Glomerular endothelial cell (primary cell): ENCODE measurements at places on chromosomes 4 and X. TPM values are rescaled to one million over a fixed set of nuclear protein-coding genes. Genes with fewer than 3 reads are reported as not detected.
A peak's percentile ranks its signal among the peaks of the same experiment; 100 is the strongest.

RHOXF1 gene
- total RNA-seq = not detected in 2 replicates

MAGEB2 gene
- not detected in 2 replicates for total RNA-seq

PPP4R3C gene
- not detected in 2 replicates for total RNA-seq

IBSP gene
- total RNA-seq = not detected in 2 replicates

LRRC66 gene
- total RNA-seq = 0.10 and 0.58 TPM in 2 replicates

SOWAHB gene
- 0.82 TPM in 1 of 2 replicates, not detected in the other for total RNA-seq

DMRTC1 gene
- not detected in 2 replicates for total RNA-seq

WDR17 gene
- total RNA-seq = 0.05 and 0.41 TPM in 2 replicates

TRIM60 gene
- total RNA-seq = not detected in 2 replicates

HGFAC gene
- 0.64 TPM in 1 of 2 replicates, not detected in the other for total RNA-seq

HPGDS gene
- not detected in 2 replicates for total RNA-seq

CXorf65 gene
- not detected in 2 replicates for total RNA-seq

SLC16A2 gene
- 1.9 and 2.8 TPM in 2 replicates for total RNA-seq

TEX13B gene
- total RNA-seq = 0.47 TPM in 1 of 2 replicates, not detected in the other

- no peak for DNase-seq
Observed at GRCh38 chr4:22573641-22574040, 57.8 kb upstream of the ADGRA3 start.

DNA sequence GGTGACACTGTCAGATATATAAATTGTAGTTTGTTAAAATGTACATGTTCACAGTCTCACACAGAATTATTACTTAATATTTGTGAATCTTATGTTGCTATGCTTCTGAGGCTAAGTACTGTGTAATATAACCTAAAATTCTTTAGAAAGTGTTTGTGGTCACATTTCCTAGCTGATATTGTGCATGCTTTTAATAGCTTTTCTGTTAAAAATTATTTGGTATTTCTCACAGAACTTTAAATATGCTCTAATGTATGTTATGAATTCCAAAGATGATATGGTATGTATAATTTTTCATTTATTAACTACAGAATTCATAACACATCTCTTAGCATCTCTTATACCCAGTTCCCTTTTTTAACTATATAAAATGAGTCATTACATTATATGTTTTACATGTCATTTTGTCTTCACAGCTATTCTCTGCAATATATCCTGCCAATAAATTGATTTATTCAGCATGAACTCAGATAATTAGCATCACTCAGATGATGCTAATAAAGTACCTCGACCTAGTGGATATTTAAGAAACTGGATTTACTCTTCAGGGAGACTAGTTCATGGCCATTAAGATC is 9.3 kb downstream of the PTPN13 start:
- no peak for DNase-seq

GRCh38 chrX:110421500-110422455 is 63.1 kb downstream of the RTL9 start:
- DNase-seq = no peak

DNA sequence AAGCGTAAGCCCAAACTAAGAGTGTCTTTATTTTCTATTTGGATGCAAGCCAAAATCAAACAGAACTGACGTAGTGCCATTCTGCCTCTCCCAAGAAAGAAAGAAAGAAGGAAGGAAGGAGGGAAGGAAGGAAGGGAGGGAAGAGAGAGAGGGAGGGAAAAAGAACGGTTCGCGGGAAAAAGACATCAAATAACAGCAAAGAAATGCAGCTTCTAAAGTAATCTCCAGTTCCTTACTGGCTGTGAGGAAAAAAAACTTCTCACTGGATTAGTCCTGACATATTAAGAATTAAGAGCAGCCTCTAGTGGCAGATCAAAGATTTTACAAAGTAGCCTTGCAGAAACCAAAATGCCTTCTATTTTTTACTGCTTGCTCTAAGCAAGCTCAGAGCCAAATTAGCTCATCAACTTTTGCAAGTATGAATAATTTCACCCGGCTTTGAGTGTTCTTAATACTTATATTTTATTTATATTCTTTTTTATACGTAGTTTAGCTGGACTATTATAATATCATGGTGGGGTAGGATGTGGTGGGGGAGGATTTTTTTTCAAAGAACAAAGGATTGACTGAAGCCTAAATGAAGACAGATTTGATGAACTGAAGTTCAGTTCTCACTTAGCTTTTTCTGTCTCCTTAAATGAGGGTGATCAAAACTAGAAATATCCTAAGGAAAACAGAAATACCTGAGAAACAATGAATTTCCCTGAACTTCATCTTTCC is 36.6 kb downstream of the PITX2 start:
- DNase-seq = peak; percentile 45

DNA sequence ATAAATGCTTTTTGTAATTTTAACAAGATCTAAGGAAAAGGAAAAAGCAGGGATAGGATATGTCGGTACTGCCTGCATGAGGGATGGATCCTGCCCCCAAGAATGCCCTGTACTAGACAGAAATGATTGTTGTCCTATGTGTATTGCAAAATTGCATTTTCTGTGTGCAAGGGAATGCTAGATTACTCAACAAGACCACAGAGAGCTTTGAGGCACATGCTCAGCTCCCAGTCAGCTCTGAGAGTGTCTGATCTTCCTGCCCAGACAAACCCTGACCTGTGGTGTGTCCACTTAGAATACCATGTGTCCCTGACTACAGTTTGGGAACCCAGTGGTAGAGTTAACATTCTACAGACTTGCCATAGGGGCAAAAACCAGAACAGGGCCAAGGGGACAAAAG is 129.2 kb upstream of the PAK3 start:
- no peak for DNase-seq

- DNase-seq = no peak
Observed at GRCh38 chr4:27368781-27369180, 508.1 kb downstream of the STIM2 start.

- no peak for DNase-seq
Observed at GRCh38 chr4:47075919-47076318, 44.6 kb downstream of the GABRB1 start.

GRCh38 chr4:110411574-110412011 is 64.4 kb upstream of the ENPEP start:
- no peak for DNase-seq

DNA sequence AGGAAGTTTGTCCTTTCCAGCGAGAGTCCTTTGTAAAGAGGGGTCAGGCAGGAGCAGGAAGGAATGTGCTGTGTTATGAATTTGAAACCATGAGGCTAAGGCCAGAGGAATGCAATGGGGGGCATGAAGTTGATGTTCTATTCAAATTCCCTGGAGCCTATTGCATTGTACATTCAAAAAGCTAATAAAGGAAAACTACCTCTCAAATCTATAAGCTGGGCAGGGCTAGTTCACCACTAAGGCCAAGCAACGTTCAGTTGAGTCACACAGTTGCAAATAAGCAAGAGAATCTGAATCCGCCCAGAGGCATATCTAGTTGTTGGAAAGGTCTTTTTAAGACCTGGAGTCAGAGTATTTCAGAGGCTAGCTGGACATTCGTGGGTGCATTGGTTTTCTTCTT is 148.3 kb downstream of the DCTD start:
- DNase-seq = no peak

DNA sequence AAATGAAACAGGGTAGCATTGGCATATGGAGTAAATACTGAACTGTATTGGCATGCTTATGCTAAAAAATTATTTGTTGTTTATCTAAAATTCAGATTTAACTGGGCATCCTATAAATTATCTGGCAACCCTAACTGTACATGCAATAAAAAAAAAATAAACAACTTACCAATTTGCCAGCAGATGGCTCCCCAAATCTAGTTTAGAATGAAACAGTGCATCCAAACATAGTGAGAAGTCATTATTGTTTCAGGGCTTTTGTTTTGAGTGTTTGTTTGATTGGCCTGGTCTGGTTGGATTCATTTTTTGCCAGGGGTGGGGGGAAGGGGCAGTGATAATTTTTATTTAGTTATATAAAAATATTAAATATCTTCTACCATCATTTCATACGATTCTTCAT is 12.8 kb upstream of the NSUN7 start:
- no peak for DNase-seq

DNA sequence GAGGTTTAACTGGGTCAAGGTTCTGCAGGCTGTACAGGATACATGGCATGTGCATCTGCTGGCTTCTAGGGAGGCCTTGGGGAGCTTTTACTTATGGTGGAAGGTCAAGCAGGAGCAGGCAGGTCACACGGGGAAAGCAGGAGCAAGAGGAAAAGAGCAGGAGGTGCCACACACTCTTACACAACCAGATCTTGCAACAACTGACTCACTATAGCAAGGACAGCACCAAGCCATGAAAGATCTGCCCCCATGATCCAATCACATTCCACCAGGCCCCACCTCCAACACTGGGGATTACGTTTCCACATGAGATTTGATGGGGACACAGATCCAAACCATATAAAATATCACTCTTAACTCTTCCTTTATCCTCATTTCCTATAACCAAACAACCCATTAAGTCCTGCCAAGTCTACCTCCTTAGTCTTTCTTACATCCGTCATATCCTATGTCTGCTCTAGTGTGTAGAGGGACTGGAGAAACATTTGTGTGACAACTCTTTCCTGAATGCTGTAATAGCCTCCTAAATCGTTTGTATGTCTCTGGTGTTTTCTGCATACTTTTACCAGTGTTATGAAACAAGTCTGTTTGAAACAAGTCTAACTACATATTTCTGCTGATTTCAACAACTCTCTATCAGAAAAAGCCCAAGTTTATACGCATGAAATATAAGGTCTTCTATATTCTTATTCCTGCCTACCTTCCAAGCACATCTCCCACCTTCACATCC is 8.3 kb upstream of the RAP2C start:
- no peak for DNase-seq

DNA sequence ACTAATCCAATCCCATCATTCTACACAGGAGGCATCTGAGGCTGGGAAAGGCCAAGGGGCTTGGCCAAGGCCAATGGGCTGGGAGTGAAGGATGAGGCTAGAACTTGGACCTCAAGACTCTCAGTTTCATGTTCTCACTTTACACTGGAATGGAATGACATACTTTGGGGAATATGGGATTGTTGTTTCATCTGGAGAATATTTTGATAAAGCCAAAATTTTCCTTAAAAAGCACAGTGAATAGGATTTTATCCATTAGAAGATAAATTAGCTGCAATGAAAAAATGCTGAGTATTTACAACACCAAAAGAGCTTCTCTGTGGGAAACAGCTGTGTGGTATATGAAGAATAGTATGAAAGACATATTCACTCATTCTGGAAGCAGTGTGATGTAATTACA is 29.3 kb downstream of the SMIM20 start:
- no peak for DNase-seq

DNA sequence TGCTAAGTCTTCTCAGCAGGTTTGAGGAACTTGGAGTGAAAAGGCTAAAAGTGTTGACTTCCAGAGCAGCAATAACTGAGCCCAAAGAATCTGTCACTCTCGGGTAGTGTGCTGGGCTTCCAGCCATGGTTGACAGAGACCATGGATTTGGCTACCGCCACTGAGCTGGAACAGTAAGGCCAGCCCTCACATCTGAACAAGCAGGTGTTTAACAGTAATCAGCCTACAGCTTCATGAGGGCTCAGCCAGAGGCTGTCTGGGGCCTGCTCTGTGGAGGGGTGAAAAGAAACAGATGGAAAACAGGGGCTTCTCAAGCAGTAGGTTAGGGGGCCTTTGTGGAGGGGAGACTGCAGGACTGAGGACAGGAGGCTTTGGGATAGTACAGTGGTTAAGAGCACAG is 14.9 kb downstream of the RASL11B start:
- no peak for DNase-seq

- no peak for DNase-seq
Observed at GRCh38 chrX:44104699-44105098, 131.5 kb upstream of the NDP start.

GRCh38 chr4:109123951-109124350 is 178.5 kb downstream of the COL25A1 start:
- no peak for DNase-seq

DNA sequence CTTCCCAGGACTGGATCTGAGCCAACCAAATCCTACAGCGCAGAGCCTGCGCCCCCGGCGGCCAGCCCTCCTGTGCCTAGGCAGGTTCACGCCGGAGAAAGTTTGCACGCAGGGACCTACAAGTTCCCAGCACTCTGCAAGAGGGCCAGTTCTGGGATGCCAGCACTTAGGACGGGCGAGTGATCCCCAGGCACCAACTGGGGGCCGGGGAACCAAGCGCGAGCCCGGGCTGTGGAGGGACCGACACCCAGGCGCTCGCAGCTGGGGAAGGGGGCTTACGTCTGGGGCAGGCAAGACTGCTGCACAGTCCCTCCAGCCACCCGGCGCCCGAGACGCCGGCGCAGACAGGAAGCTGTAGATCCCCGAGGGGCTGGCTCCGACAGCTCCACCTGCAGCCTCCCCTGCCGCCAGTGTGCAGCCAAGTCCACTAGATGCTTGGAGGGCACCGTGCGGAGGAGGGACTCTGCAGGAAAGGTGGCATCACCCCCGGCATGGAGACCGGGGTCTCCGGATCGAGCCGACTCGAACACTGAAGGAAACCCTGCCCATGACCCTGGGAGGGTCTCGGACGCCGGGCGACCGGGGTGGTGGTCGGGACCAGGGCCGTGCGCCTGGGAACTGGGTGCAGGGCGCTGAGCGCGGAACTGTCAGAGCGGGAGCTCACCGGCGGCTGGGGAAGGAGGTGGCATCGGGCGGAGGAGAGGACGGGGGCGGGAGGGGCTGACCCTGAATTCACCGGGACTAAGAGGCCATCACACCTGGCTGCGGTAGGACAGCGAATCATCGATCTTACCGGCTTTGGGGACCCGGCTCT is 566 bp downstream of the CORIN start:
- DNase-seq = no peak

DNA sequence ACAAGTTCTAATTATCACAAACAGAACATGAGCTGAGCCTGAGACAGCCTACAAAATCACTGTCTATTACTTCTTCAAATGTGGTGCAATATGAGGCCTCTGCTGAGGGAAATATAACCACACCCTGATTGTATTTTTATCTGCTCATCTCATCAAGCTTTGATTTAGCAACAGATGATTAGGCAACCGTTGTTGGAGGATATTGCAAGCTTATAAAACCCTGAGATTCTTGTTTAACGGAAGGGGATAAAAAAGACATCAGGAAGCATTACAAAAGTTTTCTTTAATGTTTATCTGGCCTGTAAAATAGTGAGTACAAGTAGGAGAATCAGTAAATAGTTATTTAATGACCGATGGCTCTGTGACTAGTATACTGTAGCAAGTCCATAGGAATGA is 108.5 kb downstream of the ZNF330 start:
- no peak for DNase-seq

GRCh38 chrX:13167481-13168231 is 123.2 kb upstream of the FAM9C start:
- no peak for DNase-seq

DNA sequence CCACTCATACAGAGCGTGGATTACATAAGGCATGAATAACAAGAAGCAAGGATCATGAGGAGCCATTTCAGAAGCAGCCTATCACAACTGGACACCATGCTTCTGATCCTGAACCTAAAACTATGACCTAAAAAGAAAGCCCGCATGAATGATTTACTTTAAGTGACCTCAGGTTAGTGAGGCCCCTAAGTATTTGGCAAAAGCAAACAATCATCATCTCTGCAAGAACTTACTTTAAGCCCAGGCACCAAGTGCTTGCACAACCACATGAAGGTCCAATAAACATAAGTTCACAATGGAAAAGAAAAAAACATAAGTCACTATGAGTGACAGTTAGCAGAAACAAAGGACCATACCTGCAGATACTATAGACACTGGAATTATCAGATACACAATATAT is 7.9 kb upstream of the MBTPS2 start:
- no peak for DNase-seq
